GM12892 (cell line): ENCODE measurements at places on chromosomes 13 and 19.

GRCh38 chr13:93268327-93269028, 41.9 kb downstream of the GPC6 start:
- no peak for DNase-seq

GRCh38 chr19:16470911-16471811, 609 bp downstream of the EPS15L1 start:
- DNase-seq = no peak

DNA sequence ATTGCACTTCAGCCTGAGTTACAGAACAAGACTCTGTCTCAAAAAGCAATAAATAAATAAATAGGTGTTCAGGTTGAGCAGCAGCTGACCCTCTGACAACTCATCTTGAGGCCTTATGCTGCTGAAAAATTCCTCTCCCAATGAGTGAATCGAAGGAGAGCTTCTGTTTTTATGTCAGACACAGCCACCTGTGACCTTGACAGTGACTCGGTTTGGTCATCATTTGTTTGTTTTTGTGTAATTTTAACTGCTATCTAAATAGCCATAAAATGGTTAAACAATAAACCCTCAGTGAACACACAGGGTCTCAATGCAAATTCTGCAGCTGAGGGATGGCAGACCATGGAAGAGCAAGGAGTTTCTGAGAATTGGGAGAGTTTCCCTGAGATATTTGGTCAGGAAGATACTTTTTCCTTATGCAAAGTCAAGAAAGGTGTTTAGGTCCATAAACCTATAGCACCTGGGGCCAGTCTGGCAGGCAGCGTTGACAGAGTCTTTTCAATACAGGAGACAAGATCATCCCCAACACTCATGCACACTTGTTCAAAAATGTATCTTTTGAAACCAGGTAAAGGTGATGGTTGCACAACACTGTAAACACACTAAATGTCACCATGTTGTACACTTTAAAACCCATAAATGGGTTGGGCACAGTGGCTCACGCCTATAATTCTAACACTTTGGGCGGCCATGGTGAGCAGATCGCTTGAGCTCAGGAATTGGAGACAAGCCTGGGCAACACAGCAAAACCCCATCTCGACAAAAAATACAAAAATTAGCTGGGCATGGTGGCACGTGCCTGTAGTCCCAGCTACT, 16.6 kb upstream of the SLC25A30 start:
- DNase-seq = no peak

DNA sequence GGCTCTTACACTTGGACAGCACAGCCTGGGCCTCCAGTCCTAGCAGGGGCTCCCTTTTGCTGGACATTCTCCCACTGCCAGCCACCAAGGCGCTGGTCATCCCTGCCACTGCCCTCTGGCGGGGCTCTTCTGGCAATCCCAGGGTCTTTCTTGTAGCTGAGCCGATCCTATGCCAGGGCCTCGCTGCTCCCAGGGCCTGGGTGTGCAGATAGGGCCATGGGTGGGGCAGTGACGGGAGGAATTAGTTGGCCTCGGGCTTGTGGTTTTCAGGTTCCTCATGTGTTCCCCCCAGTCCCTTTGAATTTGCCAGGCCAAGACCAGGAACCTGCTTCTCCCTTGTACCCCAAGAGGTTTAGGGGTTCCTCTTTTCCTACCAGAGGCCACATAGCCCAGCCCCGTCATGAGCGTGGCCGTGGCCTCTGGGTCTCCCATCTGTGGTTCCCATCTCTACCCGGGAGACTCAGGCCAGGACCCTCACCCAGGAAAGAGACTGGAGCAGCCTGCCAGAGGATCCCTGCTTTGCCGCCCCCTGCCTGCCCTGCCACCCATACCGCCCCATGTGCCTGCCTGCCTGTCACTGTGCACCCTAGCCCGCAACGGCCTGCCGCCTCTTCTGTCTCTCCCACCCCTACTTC, 26.2 kb downstream of the TMED1 start:
- no peak for DNase-seq

DNA sequence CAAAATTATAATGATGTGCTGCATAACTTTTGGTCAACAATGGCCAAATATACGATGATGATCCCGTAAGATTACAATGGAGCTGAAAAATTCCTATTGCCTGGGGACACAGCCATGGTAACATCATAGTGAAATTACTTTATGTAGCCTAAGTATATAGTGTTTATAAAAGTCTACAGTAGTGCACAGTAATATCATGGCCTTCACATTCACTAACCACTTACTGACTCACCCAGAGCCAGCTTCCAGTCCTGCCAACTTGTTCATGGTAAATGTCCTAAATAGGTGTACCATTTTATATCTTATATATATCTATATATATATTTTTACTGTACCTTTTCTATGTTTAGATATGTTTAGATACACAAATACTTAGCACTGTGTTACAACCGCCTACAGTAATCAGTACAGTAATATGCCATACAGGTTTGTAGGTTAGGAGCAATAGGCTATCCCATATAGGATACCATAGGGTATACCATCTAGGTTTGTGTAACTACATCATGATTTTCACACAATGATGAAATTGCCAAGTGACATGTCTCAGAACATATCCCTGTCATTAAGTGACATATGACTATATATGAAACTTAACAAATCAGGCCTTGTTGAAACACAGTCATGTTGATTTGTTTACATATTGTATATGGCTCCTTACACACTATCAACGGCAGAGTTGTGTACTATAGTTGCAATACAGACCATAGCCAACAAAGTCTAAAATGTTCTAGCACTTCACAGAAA, 23.7 kb downstream of the DIS3 start:
- no peak for DNase-seq

GRCh38 chr13:112140366-112140765, 73.4 kb downstream of the SOX1 start:
- DNase-seq = no peak

DNA sequence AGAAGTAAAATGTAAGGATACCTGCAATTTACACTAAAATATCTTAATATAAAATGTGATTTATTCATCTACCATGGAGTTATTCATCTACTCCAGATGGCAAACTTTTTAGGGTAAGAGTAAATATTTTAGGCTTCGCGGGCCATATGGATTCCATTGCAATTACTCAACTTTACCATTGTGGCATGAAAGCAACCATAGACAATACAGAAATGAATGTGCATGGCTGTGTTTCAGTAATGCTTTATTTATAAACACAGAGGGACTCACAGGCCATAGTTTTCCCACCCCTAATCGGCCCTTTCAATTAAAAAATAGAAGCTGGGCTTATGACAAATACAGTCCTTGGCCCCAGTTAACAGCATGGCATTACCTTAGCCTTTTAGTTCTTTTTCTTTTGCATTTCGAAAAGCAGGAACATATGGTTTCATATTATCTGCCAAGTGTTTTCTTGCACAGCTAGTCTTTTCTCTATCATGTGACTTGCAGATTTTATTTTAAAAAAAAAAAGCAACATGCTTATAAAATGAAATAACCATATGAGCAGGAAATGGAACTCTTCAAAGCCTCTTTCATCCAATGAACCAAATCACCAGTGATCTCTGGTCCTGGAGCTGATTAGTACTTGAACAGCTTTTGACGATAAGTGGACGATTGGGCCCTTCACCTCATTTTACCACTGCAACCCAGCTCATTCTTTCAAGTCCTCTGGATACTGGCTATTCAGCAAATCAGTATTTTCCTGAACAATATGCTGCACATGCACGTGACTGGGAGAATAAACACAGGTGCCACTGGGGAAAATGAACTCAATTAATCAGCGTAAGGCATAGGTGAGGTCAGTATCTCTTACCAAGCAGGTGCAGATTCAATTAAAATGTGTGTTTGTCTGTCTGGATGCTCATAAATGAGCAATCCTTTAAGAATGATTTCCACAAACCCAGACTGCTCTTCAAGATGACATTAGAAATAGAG, 63.9 kb downstream of the LHFPL6 start:
- no peak for DNase-seq

GRCh38 chr13:83941701-83942335, 59.5 kb upstream of the SLITRK1 start:
- no peak for DNase-seq

GRCh38 chr19:1266916-1267476, 2.1 kb upstream of the CIRBP start:
- peak; percentile 63 for DNase-seq

DNA sequence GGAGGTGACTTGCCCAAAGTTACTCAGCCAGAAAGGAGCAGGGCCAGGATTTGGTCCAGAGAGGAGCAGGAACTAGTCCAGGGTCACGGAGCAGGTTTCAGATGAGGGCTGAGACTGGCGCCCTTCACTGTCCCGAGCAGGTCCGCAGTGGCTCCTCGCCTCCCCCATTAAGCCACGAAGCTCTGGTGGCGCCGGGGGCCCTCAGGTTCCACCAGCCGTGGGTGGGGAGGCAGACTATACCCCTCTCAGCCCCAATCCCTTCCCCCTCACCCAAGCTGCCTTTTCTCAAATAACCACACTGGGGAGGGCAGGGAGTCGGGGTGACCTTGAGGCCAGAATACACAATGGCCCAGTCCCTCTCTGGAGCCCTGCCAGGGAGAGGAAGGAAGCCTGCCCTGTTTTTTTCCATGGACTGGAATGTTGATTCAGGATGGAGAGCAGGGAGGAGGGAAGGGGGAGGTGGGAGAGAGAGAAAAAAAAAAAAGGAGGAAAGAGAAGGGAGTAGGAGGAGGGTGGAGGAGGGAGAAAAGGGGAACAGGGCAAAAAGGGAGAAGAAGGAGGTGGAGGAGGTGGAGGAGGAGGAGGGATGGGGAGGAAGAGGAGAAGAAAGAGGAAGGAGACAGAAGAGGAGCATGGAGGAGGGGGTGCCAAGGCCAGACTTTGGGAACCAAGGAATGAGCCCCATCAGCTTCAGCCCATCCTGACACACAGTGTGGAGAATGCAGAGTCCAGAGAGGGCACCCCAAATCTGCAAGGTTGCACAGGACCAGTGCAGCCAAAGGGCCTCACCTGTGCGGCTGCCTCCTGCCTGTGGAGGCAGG, 19.7 kb downstream of the CEACAM16 start:
- no peak for DNase-seq

GRCh38 chr13:104385404-104385803, 1319.2 kb upstream of the SLC10A2 start:
- no peak for DNase-seq

DNA sequence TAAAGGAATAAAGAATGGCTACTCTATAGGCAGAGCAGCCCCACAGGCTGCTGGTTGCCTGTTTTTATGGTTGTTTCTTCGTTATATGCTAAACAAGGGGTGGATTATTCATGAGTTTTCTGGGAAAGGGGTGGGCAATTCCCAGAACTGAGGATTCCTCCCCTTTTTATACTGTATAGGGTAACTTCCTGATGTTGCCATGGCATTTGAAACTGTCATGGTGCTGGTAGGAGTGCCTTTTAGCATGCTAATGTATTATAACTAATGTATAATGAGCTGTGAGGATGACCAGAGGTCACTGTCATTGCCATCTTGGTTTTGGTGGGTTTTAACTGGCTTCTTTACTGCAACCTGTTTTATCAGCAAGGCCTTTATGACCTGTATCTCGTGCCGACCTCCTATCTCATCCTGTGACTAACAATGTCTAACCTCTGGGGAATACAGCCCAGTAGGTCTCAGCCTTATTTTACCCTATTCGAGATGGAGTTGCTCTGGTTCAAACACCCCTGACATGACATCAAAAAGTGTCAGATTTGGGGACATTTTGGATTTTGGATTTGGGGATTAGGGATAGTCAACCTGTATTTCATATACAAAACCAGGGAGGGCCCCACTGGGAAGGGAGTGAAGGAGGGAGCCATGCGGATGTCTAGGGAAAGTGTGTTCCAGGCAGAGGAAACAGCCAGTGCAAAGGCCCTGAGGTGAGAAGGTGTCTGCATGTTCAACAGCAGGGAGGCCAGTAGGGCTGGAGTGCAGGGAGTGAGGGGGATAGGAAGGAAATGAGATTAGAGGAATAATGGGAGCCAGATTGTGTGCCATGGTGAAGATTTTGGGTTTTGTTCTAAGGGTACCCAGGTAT, 10.9 kb downstream of the FXYD5 start:
- no peak for DNase-seq

- DNase-seq = no peak
Observed at GRCh38 chr13:43006893-43007631, 15.0 kb upstream of the EPSTI1 start.

DNA sequence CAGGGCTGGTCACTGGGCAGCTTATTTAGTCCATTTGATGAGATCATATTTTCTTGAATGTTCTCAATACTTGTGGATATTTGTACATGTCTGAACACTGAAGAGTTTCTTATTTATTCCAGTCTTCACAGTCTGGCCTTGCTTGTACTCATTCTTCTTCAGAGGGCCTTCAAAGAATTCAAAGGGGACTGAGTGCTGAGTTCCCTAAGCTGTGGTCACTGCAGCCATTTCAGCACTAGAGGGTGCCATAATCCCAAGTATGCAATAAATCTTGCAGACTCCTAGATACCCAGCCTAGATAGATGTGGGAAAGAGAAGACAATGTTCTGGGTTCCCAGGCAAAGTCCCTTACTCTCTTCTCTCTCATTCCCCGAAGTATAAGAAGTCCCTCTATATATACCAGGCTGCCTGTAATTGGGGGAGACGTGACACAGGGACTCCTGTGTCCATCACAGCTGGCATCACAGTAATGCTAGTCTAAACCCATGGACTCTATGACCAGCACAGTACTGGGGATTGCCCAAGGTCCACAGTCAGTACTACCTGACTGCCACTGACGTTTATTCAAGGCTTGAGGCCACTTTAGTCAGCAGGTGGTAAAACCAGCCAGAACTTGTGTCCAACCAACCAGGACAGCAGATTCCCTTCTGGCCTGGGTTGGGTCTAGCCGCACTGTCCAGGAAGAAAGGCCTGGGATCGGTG, 8.9 kb upstream of the VN1R1 start:
- DNase-seq = no peak

DNA sequence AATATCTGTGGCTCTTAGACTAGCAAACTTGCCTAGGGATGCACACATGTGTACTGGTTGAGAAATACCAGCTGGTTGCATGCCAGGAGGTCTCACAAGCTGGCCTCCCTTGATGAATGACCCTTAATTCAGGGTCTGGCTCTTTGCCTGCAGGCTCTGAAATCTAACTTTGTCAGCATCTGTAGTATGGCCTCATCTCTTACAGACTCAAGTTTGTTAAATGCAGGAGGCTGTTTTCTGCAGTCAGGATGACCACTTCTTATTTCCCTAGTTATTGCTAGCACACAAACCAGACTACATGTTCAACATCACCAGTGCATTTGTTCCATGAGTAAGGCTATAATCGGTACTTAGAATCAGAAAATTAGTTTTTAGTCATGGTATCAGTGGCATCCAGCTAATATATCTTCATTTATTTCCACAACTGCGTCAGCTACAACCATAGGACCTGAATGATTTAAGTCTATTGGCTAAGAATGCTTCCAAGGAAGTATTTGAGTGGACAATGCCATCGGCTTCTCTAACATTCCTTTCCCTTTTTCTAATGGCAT, 23.3 kb upstream of the POSTN start:
- no peak for DNase-seq

DNA sequence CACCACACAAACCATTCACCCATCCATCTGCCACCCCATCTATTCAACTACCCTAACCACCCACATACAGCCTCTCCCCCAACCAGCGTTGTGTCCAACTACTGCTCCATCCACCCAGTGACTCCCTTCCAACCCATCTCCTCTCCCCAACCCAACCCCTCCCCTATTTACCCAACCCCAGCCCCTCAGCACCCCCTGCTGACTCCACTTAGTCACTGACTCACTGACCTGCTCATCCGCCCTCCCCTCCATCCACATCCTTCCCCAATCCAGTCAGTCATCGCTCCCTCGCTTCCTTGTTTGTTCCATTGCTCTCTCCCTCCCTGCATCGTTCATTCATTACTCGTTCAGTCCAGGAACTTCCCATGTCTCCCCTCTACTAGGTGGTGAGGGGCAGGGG, 39.2 kb downstream of the KCNC3 start:
- DNase-seq = no peak
